ENCODE measurements at places on chromosomes 4 and X. TPM values are rescaled to one million over a fixed set of nuclear protein-coding genes. Genes with fewer than 3 reads are reported as not detected.
A peak's percentile ranks its signal among the peaks of the same experiment; 100 is the strongest.

The MAGEE2 gene
- total RNA-seq = not detected

DNA sequence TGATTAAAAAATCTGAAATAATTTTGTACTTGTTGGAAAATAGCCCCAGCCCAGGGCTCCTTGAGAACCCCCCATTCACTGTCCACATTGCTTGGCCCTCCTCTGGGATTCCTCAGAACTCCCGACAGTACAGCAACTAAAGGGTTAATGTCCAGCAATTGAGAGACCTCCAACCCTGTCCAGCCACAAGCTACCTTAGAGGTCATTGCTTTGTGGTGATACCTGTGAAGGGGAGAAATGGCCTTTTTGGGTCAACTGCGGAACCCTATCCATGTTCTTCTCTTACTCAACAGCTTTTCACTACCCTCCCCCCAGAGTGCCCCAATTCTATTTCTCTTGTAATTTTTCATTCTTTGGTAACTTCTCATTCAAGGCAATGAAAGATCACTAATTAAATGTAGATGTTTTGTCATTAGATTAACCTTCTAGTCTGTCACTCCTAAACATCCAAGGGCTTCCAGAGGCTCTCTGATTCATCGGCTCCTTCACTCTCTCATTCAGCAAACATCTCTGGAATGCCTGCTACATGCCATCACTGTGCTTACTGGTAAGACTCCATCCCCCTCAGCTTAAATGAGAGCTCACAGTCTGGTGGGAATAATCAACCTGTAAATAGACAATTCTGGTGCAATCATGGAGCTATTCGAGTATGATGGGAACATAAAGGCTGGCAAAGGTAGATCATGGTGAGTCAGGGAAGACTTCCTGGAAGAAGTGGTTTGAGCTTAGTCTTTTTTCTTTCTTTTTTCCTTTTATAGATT, 241.4 kb upstream of the PGRMC2 start:
- peak; percentile 98 for ATAC-seq

- ATAC-seq = no peak
Measured at GRCh38 chr4:147428583-147428982, 52.3 kb upstream of the EDNRA start.

- ATAC-seq = no peak
Measured at GRCh38 chrX:125407314-125407713, 87.6 kb downstream of the TEX13C start.

The IL13RA2 gene
- 0.22 TPM for total RNA-seq

DNA sequence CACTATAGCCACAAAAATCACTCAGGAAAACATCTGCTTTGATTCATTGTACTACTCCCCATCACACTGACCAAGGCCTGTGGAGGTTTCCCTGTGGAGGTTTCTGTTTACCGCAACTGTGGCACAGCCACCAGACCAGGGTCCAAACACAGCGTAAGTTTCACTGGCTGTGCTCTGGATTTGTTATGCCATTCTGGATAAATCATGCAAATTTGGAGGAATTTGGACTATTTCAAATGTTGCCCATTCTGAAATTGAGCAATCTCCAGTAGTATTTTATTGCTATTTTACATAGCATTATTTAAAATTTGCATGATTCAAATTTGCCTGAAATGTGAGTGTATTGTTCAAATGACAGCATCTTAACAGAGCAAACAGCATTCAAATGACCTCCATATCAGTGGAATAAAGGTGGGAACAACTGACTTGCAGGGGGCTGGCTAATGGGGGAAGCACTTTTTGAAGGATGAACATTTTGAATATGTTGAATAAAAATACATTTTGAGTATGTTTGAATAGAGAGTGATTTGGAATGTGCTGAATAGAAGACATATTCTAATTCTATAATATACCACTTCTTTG, 66.1 kb upstream of the ACSL1 start:
- no peak for ATAC-seq

The FRMPD3 gene
- total RNA-seq = 0.04 TPM

DNA sequence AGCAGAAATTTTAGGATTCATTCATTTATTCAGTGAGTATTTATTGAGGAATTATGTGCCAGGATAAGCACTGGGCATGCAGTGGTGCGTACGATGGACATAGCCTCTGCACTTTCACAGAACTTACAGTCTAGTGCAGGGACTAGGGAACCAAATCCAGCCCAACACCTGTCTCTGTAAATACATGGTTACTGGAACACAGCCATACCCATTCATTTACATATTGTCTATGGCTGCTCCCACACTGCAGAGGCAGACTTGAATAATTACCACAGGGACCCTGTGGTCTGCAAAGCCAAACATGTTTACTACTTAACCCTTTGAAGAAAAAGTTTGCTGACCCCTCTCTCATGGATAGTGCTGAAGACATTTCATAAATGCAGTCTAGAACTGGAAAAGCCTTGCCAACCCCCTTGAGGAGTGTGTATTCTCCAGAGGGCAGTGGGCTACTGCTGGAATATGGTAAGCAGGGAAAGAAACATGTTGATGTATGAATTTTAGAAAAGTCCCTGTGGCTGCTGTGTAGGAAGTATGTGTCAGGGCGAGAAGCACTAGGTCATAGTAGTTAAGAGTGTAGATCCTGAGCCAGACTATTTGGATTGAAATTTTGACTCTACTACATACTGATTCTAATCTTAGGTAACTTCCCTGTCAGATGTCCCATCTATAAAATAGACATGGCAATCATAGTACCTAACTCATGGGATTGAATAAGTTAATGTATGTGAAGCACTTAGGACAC, 75.5 kb downstream of the GALNT7 start:
- no peak for ATAC-seq

DNA sequence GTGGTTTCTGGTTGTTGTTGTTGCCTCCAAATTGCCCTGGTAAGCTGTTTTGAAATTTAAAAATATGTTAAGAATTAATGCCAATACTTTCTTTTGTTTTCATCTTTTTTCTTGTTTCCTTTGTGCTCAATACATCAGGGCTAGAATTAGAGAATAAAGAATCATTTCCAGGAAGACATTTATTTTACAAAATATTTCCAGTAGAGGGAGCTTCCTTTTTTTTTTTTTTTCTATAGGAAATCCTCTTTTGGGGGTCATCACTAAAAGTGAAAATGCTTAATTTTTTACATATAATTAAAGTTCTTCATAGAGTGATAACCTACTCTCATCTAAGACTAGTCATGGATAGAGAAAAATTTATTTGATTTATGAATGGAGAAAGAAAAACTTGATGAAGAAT, 2.4 kb downstream of the GLRA3 start:
- ATAC-seq = no peak

GRCh38 chrX:23844502-23845138, 61.6 kb downstream of the SAT1 start:
- ATAC-seq = no peak

The CXXC4 gene
- 4.8 TPM for total RNA-seq

DNA sequence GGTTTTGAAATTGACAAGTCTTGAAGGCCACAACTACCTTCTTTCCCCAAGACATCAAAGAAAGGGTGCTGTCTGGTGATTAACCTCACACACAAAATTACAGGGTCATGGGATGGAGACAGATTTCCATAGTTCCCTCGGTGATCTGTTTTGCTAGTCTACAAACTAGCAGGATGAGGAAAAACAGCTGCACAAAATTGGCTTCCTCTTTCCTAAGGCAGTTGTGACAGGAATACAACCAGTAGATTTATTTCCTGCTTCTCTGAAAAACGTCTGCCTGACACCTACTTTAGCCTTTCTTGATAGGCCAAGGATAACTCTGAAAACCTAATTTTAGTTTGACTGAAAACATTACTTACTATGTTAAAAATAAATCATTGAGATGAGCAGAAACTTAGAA, 39.6 kb downstream of the DKK2 start:
- no peak for ATAC-seq

DNA sequence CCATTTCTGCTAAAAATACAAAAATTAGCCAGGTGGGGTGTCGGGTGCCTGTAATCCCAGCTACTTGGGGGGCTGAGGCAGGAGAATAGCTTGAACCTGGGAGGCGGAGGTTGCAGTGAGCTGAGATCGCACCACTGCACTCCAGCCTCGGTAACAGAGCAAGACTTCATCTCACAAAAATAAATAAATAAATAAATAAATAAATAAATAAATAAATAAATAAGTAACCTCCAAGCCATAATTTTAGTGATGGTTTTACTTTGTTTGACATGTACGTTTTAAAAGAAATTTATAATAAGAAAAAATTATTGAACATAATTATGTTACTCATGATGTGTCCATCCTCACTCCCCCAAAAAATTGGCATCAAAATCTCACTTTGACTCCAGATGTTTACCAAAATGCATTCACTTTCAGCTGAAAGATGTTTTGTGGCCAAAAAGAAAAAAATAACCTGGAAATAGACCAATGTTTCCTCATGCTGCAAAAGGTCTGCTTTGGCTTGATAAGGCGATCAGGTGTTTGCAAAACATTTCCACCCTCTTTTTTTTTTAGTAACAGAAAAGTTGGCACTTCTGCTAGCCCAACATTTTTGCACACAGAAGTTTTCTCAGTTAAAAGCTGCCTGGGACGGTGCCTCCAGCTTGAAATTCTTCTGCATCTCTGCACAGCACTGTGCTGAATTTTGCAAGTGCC, 42.2 kb upstream of the DHRSX start:
- ATAC-seq = no peak

GRCh38 chrX:1466971-1467561, 14.4 kb upstream of the ASMTL start:
- no peak for ATAC-seq

The CCDC110 gene
- 0.67 TPM for total RNA-seq

- ATAC-seq = no peak
Measured at GRCh38 chr4:84258905-84259830, 239.9 kb downstream of the NKX6-1 start.

The SERTM2 gene
- total RNA-seq = not detected

- no peak for ATAC-seq
Measured at GRCh38 chr4:113953888-113954287, 25.6 kb downstream of the ARSJ start.

- peak; percentile 85 for ATAC-seq
Measured at GRCh38 chrX:86148024-86148511, at the start of gene DACH2. Gene DACH2 (plus strand): TSS chrX:86148451.

The RBMXL3 gene
- not detected for total RNA-seq

DNA sequence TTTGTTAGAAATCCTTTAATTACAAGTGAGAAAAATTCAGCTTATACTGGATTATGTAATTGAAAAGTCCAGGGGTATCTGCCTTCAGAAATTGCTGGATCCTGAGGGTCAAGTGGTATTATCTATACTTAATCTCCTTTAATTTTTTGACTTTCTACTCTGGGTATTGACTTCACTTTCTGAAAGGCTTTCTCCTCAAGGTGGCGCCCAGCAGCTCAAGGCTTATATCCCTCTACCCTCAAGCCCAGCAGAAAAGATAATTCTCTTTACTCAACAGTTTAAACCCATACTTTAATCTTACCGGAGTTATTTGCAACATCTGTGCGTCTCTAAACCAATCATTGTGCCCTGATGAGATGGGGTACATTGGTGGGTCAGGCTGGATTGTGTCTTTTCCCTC, 129.5 kb downstream of the LARP7 start:
- no peak for ATAC-seq

DNA sequence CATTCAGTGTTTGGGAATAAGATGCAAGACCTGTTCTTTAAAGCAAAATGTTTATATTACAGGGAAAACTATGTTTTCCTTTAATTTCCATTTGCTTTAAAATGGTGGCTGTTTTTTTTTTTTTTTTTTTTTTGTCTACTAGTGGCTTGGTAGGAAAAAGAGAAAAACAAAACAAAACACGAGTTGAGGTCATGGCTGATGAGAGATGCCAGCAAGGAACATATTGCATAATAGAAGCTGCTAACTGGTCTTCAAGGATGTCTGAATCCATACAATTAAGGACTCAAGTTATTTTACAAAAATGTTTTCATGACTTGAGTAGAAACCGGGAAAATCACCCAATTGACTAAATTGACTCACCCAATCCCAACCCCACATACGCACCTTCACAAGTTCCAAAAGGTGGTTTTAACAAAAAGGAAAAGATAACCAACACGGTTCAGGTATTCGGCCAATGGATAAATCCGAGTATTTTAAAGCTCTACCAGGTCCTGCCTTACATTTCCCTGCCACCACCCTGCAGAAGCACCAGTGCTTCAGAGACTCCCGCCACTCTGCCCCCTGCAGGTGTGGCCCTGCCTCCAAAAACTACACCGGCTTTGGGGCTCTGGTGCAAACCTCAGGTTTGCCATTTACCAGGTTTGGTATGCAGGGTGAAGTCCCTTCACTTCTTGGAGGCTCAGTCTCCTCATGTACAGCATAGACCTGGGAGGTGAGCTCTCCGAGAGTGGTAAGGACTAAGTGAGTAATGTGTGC, 27.1 kb downstream of the PIR start:
- ATAC-seq = peak; percentile 42

GRCh38 chrX:149131774-149132173, 373.3 kb downstream of the IDS start:
- no peak for ATAC-seq

DNA sequence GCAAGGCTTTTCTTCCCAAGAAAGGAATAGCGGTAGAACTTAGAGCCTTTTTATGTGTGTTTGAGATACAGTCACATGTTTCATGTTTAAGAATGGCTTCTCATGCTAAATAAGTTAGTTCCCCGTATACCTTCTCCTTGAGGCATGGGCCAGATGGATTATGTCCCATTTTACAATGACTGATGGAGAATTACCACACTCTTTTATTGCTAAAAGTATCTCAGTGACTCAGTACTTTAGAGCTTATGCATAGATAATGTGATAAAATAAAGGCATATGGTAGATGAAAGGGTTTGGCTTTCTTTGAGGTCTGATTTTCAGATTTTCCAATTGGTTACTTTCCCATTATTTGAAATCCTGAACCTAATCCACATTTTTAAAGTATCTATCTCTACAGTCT, 121.8 kb upstream of the BMPR1B start:
- no peak for ATAC-seq

- ATAC-seq = no peak
Measured at GRCh38 chr4:4659871-4660651, 118.2 kb upstream of the STX18 start.

DNA sequence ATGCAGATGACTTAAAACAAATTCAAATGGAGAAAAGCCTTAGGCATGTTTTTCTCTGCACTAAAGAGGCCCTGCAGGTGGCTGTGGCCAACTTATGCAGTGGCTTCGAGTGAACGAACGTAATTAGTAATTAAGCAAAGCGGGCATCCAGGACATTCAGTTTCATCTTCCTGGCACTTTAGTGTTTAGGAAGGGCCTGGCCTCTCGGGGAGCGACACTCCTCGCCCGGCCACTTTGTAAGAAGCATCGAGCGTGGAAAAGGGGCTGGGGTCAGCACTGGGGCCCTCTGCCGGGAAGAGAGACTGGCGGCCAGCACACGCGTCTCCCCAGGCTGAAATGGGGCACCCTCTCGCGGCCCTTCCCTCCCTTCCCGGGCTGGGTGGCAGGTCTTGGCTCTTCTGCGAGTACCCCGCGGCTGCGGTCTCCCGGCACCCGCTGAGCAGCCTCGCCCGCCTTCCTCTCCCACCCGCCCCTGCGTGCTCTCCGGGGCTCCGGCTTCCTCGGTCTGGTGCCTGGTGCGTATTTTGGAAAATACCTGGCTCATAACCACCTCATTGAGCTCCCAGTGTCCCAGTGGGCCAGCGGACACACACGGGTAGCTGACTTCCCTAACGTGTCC, 677 bp upstream of the CYP4V2 start:
- peak; percentile 36 for ATAC-seq

The SNX25 gene
- 22.0 TPM for total RNA-seq

The HTN1 gene
- total RNA-seq = not detected

Data from gastroesophageal sphincter (tissue), 4 donors.